ENCODE measurements at places on chromosomes 11 and 22. TPM values are rescaled to one million over a fixed set of nuclear protein-coding genes. Genes with fewer than 3 reads are reported as not detected.

The P2RX6 gene
- 0.46 TPM for total RNA-seq

The CD59 gene
- total RNA-seq, result 736 TPM

The TMPRSS5 gene
- 0.85 TPM for total RNA-seq

The BTBD18 gene
- not detected for total RNA-seq

DNA sequence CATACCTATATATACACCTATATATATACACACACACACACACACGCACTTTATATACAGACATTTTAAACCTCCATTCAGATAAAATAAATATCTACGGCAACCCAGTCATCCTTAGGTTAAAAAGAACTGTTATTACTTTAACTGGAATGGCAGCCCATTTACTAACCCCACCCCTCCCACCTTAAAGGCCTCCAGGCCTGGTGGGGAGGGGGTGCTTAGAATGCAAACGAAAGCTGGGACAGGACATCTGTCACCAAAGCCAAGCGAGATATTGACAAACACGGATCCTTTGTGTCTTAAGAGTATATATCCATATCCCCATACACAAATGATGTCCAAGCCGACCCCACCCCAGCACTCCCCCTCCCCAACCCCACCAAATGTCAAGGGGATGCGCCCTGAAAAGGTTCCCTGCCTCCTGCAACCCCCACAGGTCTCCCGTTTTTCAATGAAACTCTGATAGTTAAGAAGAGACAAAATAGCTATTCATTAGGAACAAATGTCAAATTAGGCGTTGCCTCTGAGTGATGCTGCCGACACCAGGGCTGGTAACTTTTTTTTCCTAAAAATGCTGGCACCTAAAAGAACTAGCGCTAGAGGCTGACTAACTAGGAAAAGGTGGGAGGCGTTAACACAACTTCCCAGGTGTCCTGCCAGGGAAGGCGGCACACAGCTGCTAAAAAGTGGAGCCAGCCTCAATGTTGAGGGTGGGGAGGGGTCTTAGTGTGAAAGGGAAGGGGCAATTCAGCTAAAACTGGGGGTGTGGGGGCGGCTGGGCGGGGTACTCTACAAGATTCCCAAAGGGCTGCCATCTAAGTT is 5.6 kb downstream of the MN1 start:
- no peak for DNase-seq

DNA sequence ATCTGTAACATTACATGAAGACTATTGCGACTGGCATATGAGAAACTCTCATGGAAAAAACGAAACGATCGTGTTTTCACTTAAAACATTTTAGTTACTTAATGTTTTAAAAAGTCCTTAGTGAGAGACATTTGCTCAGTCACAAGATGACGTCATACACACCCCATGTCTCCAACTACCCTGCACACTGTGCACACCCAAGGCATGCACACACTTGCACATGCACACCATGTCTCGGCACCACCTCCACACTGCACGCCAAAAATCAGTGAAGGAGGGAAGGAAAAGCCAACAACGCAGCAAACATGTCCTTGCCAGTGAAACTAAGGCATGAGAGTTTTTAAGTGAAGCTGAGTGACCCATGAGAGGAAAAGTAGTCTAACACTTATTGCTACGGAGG is 18.0 kb downstream of the NCAPD3 start:
- DNase-seq, result no peak

DNA sequence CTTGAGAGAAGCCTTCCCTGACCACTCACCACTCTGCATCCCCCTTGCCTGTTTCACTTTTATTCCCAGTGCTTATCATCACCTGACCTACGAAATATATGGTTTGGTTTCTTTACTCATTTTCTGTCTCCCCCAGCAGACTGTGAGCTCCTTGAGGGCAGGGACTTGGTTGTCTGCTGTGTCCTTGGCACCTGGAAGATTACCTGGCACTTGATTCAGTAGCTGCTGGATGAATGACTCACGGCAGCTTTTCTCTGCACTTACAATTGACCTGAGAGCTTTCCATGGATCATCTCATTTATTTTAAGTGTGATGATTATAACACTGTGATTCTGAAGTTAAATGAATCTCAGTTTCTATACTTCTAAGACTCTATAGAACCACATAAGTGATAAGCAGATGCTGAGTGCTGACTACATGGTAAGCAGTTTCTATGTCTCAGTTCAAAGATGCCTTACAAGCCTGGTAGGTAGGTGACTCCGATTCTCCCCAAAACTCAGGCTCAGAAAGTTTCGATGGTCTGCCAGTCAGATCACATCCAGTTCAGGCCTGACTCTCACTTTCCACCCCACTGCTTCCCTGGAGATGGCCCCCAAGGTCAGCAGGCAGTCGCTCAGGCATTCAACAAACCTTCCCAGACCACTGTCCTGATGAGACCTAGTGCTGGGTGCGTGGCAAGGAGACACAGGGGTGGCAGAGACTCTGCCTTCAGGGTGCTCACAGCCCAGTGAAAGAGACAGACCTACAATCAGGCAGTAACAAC is 11.6 kb downstream of the IL2RB start:
- DNase-seq, result no peak

DNA sequence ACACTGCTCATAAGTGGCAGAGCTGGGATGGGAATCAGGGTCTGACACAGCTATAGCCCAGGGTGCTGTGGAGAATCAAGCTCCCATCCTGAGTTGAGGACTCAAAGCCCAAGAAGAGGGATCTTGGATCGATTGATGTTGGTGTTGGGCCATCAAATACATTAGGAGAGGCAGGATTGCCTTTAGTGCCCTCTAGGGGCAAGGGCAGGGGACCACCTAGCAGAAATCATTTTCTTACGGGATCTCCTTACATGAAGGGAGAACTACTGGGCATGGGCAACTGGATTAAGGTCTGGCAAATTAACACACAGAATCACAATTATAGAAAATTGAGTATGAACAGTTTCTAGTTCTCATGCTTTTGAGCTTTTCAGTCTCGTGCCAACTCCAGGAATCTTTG is 24.9 kb upstream of the EMSY start:
- DNase-seq, result no peak

DNA sequence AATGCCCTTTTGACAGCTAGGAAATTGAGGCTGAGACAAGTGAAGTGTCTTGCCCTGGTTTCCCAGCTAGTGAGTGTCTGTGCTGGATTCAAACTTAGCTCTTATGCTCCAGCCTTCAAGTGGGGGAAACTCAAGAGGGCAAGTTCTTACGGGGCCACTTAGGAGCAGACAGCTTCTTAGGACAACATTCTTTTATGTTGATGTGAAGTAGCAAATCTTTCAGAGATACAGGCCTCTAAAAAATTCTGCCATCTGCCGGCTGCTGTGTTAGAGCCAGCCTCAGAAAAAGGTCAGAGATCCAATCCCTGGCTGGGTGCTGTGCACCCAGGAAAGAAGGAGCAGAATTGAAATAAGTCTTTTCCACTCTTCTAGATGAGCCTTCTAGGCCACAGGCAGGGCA is 26.6 kb downstream of the TIMP3 start:
- no peak for DNase-seq

DNA sequence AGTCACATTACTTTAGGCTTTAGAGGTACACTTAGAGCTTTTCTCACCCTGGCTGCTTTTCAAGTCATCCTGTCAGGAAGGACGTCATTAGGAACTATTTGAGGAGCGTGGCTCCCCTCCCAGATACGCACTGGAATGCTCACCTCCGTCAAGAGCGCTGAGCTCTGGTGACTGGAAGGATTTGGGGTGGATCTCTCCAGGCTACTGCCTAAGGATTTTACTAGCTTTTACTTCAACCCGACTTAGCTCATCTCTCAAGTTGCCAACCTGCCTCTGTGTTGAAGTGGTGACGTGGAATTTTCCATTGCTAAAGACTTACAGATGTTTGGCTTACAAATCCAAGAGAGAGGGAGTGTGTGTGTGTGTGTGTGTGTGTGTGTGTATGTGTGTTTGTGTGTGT is 355.3 kb upstream of the CCDC90B start:
- no peak for DNase-seq

- DNase-seq, result no peak
Measured at GRCh38 chr11:94401773-94402265, 600 bp upstream of the GPR83 start.

DNA sequence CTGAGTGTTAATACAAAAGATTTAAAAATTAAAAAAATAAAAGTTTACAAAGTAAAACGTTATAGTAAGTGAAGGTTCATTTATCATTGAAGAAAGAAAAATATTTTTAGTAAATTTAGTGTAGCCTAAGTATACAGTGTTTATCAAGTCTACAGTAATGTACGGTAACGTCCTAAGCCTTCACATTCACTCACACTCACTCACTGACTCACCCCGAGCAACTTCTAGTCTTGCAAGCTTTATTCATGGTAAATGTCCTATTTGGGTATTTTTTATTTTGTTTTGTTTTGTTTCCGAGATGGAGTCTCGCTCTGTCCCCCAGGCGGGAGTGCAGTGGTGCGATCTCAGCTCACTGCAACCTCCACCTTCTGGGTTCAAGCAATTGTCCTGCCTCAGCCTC is 8.8 kb downstream of the CASTOR1 start:
- no peak for DNase-seq
